Stimulated activated CD8-positive, alpha-beta memory T cell treated with anti-CD3 and anti-CD28 coated beads, Interleukin-7, amount 100 ng/mL, for 1 hour (primary cell): ENCODE measurements at places on chromosomes 6 and 20.

DNA sequence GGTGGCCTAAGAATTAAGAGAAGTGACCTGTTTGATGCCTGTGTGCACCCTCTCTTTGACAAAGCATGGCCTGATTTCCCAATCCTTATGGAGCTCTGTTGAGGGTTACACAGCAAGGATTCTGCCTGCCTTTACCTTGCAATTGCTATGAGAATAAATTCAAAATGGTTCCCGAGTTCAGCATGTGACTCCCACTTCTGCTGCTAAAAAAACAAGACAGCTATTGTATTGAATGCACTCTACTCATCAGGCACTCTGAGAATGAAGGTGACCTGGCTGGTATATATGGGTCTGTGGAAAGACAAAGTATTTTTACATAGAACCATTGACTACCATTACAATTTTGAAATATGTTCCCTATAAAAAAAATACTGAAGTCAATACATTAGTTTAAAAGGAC lies 190.3 kb downstream of the ATXN1 start:
- no peak for DNase-seq

GRCh38 chr6:135274561-135275293 lies 93.6 kb downstream of the MYB start:
- no peak for DNase-seq

- DNase-seq, result no peak
These were observed 1.1 kb downstream of the RGS17 start for GRCh38 chr6:153129873-153130514.

DNA sequence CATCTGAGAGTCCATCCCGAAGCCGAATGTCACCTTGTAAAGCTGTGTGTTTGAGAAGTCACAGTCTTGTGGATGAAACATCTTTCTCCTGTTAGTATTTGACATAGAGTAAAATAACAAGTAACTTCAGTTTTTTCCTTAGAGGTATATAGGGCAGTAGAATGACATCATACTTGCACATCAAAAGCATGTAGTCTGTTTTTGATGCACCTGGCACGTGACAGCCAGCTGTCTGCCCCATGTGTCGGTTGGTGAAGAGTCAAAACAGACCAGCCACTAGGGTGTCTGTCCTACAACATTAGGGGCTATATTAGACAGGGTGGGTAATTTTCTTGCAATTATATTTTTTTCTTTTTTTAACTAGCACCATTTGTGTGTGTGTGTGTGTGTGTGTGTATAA lies 70.2 kb downstream of the SNX9 start:
- DNase-seq, result no peak

GRCh38 chr6:40263970-40264369 lies 323.2 kb downstream of the LRFN2 start:
- DNase-seq, result no peak

GRCh38 chr6:146281651-146282362 lies 252.9 kb downstream of the GRM1 start:
- no peak for DNase-seq

- no peak for DNase-seq
These were observed 25.1 kb upstream of the LAMA2 start for GRCh38 chr6:128857806-128858205.

GRCh38 chr6:79719248-79719960 lies 88.3 kb downstream of the SH3BGRL2 start:
- DNase-seq, result no peak

DNA sequence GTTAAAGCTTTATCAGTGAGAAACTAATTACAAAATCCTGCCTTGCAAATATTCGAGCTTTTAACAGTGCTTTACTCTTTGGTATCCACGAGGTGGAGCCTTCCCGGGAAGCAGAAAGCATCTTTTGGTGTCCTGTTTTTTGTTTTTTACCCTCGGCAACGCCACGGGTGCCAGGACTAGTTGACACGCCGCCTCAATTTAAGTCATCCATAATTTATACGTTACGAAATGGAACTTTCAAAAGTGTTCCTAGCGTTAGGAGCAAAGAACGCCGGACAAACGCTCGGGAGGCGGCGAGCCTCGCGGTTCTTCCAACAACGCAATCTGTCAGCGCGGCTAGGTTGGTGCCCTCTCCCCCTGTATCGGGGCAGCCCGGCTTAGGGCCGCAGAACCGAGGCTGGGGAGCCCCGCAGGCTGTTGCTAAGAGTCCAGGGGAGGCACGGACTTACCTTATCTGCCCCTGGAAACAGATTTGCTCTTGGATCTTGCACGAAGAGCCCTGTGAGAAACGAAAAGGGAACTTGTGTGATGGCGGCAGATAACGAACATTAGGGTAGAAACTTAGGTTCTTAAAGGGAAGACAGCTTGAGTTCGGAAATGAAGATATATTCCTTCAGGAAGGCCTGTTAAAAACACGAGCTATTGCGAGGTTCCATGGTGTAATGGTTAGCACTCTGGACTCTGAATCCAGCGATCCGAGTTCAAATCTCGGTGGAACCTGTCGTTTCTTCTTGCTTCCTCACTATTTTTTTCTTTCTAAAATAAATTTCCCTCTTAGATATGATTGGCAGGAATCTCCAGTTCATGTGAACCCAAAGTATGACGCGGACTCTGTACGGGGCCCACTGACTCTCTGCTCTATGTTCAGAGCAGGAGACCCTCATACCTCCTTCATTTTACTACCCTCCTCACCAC lies 46.2 kb upstream of the ZNF184 start:
- DNase-seq, result no peak

DNA sequence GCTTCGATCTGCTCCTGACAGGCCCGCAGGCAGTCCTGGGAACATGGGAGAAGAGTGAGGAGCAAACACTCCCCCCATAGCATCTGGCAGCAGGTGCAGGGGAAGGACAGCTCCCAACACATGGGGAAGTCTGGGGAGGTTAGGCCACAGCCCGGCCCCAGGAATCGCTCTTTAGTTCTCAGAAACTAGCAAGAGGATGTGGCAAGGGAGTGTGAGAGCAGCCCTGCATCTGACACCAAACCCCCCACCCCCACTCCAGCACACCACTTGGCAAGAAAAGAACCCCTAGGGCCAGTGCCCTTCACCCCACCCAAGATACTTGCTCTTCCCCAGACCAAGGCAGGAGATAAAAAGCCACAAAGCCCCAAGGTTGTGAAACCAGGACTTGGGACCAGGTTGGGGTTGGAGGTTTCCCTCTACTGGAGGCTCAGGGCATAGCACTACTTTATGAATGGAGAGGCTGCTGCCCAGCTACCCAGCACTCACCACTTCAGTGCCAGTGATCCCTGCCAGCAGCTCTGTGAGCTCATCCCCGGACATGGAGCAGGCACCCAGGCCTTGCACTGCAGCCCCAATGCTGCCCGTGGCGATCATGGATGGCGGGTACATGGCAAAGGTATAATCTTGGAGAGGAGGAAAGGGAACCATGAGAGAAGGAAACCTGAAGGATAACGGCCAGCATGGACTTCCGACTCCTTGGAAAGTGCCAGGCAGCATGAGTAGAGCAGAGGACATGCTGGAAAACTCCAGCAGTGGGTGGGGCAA lies 5.4 kb downstream of the CCND3 start:
- DNase-seq, result peak; percentile 45

- no peak for DNase-seq
These were observed 23.5 kb downstream of the SNAP25 start for GRCh38 chr20:10242166-10242565.

- DNase-seq, result no peak
These were observed 15.3 kb downstream of the PNLDC1 start for GRCh38 chr6:159815410-159815809.

DNA sequence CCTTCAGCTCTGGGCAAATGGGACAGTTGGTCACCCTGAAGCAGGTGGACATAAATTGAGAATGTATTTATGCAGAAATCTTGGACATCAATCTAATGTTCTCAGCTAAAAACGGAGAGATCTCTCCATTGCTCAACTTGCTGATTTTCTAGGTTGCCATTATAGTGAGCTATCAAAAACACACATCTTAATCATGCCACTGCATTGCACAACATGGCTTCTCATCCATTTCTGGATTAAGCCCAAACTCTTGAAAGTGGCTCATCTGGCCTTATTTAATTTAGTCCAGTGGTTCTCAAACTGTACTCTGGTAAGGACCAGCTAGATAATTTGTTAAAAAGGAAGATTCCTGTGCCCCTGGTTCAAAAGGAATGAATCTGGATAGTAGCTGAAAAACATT lies 324.9 kb upstream of the CITED2 start:
- DNase-seq, result no peak

GRCh38 chr6:20197251-20197650 lies 15.0 kb downstream of the MBOAT1 start:
- no peak for DNase-seq

GRCh38 chr6:41200901-41201763 lies at the start of gene TREML2:
Gene TREML2 (minus strand): TSS chr6:41201149. CDS start chr6:41201008, 141 bp downstream.
- no peak for DNase-seq

DNA sequence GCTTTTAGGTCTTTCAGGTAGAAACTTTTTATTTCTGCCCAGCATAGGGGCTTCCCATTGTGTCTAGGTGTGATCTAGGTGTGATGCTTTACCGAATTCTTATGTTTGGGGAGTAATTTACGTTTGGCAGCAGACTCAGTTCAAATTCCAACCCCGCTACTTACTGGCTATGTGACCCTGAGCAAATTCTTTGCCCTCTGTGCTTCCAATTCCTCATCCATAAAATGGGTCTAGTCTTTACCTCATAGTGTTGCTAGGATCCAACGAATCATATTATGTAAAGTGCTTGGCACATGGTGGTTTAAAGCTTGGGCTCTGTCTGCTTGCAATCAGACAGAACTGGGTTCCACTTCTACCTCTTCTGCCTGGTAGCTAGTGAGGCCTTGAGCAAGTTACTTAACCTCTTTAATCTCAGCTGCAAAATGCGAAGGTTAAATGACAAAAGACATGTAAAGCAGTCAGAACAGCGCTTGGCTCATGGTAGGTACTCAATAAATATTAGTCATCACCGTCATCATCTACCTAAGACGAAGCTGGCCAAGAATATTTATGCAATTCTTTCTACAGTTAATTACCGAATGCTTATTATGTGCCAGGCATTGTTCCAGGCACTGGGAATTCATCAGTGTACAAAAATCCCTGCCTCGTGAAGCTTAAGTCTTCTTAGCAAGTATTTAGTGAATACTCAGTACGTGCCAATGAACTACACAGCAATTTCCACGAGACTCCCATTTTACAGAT lies 1.0 kb downstream of the NSFL1C start:
- no peak for DNase-seq

GRCh38 chr6:159953091-159953601 lies 15.7 kb upstream of the IGF2R start:
- DNase-seq, result no peak

DNA sequence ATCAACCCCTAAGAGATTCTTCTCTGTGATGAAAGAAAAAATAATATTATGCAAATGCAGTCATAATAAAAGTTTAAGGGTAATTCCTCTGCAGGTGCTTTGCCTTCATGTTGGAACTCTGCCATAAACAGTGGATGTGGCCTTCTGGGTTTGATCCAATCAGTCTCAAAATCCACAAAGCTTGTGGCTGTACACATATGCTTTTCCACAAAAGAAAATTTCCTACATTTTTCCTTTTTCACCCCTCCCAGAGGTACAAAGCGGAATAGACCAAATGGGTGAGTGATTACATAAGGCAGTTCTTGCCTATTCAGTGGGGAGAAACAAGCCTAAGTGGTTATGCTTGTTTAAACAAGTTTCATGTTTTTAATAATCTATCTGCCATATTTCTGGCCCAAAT lies 16.7 kb downstream of the CALHM5 start:
- no peak for DNase-seq

GRCh38 chr6:40280231-40280630 lies 306.9 kb downstream of the LRFN2 start:
- DNase-seq, result no peak

DNA sequence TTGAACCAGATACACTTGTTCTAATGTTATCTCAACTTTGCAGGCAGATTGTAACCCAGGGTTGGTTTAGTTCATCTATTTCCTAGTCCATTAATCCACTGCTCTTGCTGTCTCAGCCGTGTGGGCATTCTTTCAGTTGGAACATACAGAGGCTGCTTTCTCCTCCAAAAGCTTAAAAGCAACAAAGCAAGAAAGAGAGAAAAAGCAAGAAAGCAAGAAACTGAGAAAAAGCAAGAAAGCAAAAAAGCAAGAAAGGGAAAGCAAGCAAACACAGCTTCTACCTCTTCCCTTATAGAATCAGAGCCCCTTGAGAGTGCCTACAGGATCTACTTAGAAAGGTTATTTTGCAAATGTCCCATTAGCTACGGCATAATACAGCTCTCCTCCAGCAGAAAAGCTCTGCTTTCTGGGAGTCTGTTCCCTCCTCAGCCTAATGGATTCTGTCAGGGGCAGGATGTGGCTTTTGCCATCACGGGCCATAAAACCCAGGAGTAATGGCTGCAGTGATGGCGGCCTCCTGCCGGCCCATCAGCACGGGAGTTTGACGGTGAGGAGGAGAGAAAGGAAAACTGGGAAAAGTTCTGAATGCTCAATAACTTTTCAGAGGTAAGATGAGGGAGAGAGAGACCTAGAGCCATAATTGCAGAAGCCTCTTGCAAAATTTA lies 156.8 kb upstream of the JARID2 start:
- no peak for DNase-seq

DNA sequence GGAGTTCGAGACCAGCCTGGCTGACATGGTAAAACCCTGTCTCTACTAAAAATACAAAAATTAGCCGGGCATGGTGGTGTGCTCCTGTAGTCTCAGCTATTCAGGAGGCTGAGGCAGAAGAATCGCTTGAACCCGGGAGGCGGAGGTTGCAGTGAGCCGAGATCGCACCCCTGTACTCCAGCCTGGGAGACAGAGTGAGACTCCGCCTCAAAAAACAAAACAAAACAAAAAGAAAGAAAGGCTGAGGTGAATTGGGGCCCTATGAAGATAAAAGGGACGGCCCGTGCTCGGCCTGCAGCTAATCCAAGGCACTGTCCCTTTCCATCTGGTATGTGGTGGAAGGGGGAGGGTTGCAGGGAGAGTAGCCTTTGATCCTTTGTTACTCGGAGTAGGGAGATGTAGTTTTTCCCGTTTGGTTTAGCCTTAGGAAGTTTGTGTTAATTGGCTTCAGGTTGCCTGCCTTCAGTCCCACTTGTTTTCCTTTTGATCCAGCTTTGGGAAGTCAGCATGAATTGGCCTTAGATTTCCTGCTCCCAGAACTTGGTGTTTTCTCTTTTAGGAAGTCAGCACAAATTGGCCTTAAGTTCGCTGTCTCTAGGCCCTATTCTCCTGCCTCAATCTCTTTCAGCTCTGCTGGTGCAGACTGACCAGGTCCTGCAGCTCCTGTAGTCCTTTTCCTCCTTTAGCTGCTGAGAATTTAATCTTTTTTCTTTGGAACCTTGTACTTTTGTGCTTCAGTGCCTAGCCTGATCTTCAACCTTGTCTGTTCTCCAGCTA lies 36.1 kb upstream of the PAQR8 start:
- no peak for DNase-seq

DNA sequence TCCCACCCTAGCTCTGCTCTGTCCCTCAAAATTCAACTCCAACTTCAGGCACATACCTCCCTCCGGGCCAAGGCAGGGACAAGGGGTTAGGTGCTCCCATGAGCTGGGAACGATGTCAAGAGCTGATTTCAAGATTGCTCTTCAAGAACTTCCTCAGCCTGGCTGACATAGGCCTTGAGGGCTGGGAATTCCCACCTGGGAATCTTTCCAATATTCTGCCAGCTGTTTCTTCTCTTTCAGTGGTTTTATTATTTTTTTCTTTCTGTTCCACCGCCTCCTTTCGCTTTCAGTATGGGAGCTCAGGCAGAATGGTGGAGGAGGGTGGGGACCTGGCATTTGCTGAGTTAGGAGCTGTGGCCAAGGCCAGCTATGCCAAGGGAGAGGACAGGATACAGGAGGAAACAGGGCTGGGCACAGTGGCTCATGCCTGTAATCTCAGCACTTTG lies 33.7 kb downstream of the SRSF3 start:
- no peak for DNase-seq

GRCh38 chr20:23920408-23921325 lies 41.1 kb upstream of the CST5 start:
- no peak for DNase-seq

- no peak for DNase-seq
These were observed 181.9 kb downstream of the GMPR start for GRCh38 chr6:16420337-16420714.

GRCh38 chr6:111411978-111412566 lies 70.9 kb downstream of the REV3L start:
- DNase-seq, result no peak
